GM23248 (cell line): ENCODE measurements at places on chromosomes 5 and 9. TPM values are rescaled to one million over a fixed set of nuclear protein-coding genes. Genes with fewer than 3 reads are reported as not detected.

The TMC1 gene
- total RNA-seq: 2.4 TPM in 1 of 2 replicates, not detected in the other

DNA sequence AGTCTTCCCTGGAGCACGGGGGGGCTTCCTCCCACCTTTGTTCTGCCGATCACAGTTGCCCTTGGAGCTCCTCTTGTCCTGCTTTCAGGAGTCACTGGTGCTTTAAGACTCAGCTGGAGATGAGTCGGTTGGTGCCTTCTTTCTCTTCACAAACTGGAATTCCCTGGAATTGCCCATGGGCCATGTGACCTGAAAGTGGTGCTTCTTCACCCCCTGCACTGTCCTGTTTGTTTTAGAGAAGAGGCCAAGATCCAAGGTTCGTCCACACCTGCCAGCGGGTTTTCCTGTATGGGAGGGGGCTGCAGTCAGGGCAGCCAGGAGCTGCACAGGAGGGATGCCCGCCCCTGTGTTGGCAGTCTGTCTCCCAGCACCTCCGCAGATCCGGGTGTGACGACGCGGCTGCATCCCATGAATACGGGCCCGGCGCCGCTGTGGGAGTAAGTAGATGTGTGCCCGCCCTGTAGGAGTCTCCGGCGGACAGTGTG is 9.5 kb upstream of the MRPS2 start:
- no peak for DNase-seq
- no peaks in the 10 kb centered on the region for H3K4me1 ChIP-seq
- no peak overlapping the region for H3K4me3 ChIP-seq

DNA sequence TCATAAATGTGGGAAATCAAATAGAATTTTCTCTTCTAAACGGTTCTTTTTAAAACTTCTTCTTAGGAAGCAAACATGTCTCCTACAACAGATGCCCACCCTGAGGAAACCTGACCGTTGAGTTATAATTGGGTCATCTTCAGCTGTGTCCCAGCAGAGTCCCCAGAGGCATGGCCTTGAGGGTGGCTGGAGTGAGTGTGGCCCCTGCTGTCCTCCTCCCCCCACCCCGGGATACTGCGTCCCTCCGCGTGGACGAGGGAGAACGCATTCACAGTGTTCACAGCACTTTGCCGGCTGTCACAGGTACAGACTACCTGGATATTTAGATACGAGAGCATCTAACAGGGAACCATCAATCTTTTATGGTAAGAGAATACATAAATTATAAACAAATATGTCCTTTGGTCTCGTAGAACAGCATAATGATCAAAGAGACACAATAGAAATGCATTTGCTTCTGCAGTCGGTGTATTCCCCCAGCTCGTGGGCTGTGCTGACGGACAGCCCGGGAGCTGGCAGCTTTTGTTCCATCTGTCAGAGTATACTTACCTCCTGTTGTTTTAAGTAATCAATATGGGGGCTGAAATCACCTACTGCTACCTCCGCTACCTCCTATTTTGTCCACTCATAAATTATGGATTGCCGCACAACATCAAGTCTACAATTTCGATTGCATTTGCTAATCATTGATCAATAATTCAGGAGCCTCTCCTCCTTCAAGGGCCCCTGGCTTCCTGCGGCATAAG is 214.7 kb downstream of the IRX2 start:
- no peak for DNase-seq
- no peaks in the 10 kb centered on the region for H3K4me1 ChIP-seq
- H3K36me3 ChIP-seq: no peaks in the 10 kb centered on the region
- no peak overlapping the region for H3K27ac ChIP-seq

- no peaks in the 10 kb centered on the region; the same call in 1 of the 2 replicates for H3K27me3 ChIP-seq
- no peak overlapping the region for H3K4me3 ChIP-seq
- H3K36me3 ChIP-seq: no peaks in the 10 kb centered on the region
- DNase-seq: peak; percentile 50
- H3K4me1 ChIP-seq: peaks cover 27% of the 10 kb centered on the region
- H3K27ac ChIP-seq: no peak overlapping the region
These were observed 217.5 kb downstream of the MAN2A1 start for GRCh38 chr5:109907189-109907588.
